ENCODE measurements at places on chromosomes 4 and X. TPM values are rescaled to one million over a fixed set of nuclear protein-coding genes. Genes with fewer than 3 reads are reported as not detected.

DNA sequence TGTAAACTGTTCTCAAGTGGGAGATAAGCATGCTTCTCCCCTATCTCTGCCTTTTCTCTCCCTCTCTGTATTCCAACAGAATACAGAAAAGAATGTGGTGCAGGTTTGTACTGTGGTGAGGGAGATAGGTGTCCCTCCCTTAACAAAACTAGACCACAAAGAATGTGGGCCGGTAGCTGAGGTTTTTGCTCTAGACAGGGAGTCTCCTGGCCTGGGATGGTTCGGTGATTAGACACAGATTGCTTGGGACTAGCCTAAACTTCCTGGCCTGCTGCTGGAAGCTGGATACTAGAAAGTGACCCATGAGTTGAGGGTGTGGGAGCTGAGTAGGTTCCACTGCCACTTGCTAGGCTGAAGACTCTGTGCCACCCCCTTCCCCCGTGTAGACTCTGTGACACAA, 143.0 kb downstream of the CXXC4 start:
- no peak for DNase-seq

GRCh38 chr4:81607950-81608349, 136.2 kb upstream of the RASGEF1B start:
- peak; percentile 56 for DNase-seq

DNA sequence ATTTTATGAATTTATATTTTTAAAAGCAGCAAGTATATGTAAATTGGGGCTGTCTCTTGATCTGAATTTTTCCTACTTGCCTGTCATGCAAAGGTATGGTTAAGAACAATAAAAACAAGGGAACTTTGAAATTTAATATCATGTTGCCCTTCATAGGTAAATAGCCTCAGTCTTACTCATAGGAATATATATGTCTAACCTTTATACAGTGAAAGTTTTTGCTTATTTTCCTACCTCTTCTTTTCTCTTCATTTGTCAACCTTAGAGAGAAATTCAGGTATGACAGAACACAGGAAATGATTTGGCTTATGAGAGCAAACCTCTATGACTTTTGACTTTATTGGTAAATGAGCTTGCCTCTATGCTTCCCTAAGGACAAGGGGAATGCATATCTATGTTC, 716.0 kb downstream of the CENPC start:
- DNase-seq: no peak

DKK2 gene
- not detected for total RNA-seq

- DNase-seq: no peak
These were observed 124.4 kb upstream of the PCDH18 start for GRCh38 chr4:137656661-137657060.

DNA sequence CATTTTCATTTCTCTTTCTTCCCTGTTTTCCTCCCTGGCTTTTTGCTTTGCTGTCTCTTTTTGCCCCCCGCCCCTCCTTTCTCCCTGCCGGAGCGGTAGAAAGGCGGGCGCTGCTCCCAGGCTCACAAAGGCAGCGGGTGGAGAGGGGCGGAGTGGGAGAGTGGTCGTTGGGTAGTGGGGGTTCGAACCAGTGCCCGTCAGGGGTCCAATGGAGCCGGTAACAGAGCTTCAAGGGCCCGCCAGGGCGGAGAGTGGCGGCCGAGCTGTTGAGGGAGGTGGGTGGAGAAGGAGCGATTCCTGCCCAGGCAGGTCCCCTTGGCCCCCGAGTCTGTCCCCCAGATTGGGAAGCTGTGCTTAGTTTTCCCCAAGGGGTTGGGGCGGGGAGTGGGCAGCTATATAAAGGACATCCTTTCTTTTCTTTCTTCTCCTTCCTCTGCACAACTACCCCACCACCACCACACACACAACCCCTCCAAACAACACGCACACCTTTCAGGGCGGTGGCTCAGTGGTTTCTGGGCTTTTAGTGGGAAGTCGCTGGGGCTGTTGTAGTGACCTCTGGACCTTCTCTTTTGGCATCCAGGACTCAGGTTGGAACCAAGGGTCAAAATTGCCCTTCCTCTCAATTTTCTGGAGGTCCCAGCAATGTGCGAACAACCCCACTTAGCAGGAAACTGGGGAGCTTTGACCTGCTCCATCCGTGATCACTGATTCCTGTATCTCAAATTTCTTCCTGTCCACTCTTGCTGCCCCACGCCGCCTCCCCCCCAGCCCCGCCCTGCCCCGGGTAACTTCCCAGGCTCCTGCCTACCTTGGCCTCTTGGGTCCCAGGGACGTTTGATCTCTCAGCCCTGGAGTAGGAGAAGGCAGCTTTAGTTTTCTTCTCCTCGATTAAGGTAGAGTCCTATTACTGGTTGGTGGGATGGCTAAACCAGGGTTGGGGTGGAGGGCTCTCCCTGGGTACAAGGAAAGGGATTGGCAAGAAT, 1.9 kb downstream of the EFNB1 start:
- no peak for DNase-seq

DNA sequence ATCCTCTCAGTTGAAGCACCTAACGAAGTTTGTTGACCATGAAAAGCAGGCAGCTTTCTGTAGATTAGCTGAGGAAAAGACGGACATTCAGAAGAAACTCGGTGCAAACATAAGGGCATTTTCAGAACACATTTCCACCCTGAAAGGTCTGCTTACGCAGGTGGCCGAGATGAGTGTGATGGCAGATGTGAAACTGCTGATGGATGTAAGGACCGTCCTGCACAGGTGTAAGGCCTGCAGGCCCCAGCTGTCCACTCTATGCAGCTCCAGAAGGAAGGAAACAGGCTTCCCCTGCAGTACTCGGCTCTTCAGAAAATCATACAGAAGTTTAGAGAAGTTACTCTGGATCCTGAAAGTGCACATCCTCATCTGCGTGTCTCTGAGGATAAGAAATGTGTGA, 20.8 kb upstream of the TRIM60 start:
- DNase-seq: no peak

- DNase-seq: no peak
These were observed 30.3 kb downstream of the SLC25A43 start for GRCh38 chrX:119429471-119429870.

DNA sequence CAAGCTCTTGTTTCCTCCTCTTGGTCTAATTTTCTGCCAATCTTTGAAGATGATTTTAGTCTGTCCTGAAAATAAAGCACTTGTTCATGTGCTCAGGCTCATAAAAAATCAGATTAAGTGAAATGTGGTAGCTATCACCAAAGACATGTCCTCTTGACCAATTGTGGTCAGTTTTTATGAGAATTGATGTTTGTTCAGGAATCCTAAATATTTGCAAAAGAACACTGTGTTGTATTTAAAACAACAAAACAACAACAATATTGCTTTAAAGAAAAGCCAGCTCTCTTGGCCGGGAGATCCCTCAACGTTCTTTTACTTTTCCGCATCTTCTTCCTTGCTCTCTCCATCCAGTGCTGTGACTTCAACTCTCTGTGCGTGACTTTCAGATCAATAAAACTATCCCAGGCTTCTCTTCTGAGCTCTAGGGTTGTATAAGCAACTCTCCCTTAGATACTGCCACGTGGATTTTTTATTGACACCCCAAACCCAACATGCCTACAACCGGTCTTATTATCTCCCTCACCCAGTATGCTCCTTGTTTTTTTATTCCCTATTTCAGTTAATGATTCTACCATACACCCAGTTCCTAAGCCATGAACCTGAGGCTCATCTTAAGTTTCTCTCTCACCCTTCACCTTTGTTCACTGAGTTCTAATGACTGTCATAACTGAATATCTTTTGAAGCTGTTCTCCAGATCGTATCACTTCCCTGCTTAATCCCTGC, 309.9 kb downstream of the ARHGAP10 start:
- DNase-seq: no peak

DNA sequence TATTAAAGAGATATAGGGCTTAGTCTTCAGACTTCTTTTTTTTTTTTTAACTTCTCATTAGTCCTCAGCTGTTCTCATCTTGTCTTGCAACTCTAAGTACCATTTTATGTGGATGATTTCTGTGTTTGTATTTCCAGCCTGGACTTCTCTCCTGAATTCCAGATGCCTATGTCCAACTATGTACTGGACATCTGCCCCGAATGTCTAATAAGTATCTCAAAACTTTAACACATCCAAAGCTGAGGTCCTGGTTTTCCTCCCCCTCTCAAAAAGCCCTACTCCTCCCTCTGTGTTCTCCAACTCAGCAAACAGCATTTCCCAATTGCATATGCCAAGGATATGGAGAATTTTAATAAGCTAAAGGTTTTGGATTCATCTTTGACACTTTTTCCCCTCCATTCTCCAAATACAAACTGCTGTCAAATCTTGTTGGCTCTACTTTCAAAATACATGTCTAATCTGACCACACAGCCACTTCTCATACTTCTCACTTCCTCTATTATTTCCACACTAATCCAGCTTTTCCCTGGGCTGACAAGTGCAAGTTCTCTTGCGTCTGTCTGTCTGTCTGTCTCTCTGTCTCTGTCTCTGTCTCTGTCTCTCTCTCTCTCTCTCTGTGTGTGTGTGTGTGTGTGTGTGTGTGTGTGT, 79.8 kb downstream of the CLCN5 start:
- DNase-seq: no peak

NFKB1 gene
- 47.4 TPM for total RNA-seq

TRIM60 gene
- total RNA-seq: not detected

DNA sequence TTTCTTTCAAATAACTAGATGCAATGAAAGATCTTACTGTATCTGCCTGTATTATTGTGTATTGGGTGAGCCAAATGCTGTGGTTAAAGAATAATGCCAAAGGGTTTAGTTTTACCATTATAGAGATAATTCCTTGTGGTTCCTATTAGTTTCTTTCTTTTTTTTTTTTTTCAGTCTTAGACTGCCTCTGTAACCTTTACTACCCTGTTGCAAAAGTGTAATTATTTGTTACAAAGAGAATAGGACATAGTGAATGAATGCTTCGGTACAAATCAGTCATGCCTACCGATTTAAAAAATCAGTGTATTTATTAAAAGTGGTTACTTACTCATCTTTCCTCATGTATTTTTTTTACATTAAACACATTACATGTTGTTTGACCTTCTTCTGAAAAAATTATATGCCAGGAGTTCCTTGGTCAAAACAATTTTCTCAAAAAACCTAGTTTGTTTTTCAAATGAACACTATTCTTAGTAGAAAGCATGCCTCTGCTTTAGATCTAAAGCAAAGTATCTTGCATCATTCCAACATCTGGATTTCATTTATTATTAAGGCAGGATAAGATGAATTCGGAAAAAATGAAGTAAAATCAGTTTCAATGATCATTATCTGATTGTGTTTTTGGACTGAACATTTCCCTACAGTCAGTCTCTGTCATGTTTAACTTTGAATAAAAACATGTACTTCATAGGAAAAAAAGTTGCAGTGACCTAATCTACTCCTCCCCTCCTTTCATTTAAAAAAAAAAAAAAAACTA, 21.2 kb upstream of the SYNPO2 start:
- no peak for DNase-seq

DNA sequence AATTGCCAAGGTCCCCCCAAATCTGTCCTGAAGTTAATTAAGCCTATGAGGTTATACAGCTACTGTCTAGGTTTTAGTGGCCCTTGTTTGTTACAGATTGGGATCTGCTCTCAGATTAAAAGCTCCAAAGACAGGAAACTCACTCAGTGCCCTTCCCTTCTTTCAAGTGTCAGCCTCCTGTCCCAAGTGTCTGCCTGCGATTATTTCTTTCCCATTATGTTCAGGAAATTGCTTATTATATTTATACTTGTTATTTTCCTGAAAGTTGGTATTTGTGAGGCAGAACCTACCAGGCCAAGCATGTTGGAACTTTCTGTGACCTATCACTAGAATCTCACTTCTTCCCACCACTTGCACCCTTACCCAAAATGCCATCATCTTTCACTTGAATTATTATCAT, 173.2 kb downstream of the AREG start:
- DNase-seq: no peak

POLN gene
- 0.07 TPM for total RNA-seq

NBDY gene
- total RNA-seq: 17.0 TPM

SPOCK3 gene
- 1.4 TPM for total RNA-seq

GRCh38 chr4:125225806-125226205, 88.9 kb upstream of the FAT4 start:
- no peak for DNase-seq

- no peak for DNase-seq
These were observed 63.2 kb downstream of the VEGFC start for GRCh38 chr4:176729489-176729888.

NSUN7 gene
- total RNA-seq: 8.9 TPM

- no peak for DNase-seq
These were observed 39.1 kb downstream of the PDGFRA start for GRCh38 chr4:54268151-54268550.

- no peak for DNase-seq
These were observed 226.8 kb downstream of the CAMK2D start for GRCh38 chr4:113534711-113535110.

GRCh38 chr4:137393044-137393443, 139.2 kb downstream of the PCDH18 start:
- no peak for DNase-seq

ZNF718 gene
- total RNA-seq: 13.9 TPM

GRCh38 chrX:47697181-47697580, 38.2 kb upstream of the UXT start:
- DNase-seq: no peak

DNA sequence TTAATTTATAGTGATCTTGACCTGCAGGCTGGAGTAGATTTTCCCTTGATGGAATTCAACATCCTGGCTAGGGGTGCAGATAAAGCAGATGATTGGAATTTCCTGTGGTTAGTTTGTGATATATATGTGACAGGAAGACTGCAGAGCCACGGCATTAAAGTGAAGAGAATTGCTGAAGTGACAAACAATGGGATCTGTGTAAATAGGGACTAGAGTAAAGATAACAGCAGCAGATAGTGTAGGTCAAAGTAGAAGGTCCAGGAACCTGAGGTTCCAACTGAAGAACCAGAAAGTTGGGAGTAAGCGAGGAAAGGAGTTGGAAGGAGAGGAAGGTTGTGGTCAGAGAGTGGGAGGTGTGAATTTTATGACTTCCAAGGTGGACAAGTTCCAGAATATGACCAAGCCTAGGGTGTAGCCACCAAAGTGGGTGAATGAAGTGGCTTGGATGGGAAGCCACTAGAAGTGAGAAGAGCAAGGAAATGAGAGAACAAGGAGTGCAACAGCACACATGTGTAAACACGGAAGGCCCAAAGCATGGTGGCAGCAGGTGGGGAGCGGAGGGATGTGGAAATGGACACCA, 325.0 kb downstream of the RAB28 start:
- no peak for DNase-seq

ZNF630 gene
- total RNA-seq: 0.75 TPM

FAM53A gene
- total RNA-seq: 1.1 TPM

POF1B gene
- not detected for total RNA-seq

DNA sequence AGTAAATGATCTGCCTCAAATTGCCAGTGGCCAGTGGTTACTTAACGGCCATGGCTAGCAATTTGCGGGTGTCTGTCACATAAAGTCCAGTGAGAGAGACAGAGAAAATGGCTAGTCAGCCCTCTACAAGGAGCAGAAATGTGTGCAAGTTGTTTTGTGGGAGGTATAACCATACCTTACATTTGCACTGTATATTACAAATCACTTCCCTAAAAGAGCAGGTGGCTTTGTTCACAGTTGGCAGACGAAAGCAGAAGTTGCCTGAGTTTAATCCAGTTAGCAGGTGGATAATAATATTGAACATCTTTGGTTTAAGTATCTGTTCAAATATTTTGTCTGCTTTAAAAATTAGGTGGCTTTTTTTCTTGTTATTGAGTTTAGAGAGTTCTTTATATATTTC, 15.6 kb downstream of the SRPX start:
- no peak for DNase-seq

GRCh38 chr4:78876568-78877320, 62.5 kb downstream of the PAQR3 start:
- no peak for DNase-seq

GRCh38 chr4:162957521-162958143, 209.1 kb downstream of the NAF1 start:
- no peak for DNase-seq

DNAAF6 gene
- not detected for total RNA-seq

GRCh38 chrX:148466292-148466691, 34.1 kb upstream of the AFF2 start:
- DNase-seq: no peak

TIMM8A gene
- total RNA-seq: 11.8 TPM
